Head of caudate nucleus (tissue), 42 donors: ENCODE measurements at places on chromosomes 13 and 19.

- DNase-seq: no peak
Observed at GRCh38 chr19:38196948-38197656, 26.9 kb downstream of the DPF1 start.

GRCh38 chr13:113393563-113394338 lies 29.8 kb upstream of the GRTP1 start:
- DNase-seq: peak; percentile 67

GRCh38 chr19:47518139-47518538 lies 3.3 kb upstream of the NAPA start:
- DNase-seq: no peak

DNA sequence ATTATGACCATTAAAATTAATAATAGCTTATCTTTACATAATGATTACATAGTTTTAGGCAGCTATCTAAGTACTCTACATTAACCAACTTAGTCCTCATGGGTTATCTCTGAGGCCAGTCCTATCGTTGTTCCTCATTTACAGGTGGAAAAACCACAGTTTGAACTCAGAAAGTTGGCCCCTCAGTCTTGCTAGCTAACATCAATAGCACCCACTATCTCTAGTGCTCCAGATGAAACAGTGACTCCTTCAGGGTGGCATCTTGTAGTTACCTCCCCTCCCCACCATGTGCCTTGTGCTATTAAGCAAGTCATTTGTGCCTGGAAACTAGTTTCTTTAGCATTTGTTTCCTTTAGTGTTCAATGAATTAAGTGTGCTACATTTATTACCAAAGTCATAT lies 1086.7 kb downstream of the EFNB2 start:
- DNase-seq: no peak

GRCh38 chr19:37929355-37929923 lies 22.4 kb downstream of the SIPA1L3 start:
- DNase-seq: no peak

DNA sequence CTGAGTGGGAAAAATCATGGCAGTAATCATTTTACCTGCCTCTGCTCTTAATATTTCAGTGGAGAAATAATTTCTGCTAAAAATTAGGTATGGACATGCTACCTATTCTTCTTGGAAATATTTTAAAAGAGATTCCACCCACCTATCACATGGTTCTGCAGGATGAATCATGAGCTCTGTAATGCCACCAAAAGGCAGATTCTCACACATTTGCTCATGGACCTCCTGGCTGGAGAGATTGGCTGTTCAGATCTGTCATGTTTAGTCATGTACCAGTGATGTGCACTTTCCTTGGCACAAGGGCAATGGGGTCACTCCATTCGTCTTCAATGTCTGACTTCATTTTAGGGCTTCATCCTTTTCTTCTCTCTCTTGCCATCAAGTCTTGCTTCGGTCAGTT lies 101.8 kb upstream of the MBNL2 start:
- DNase-seq: peak; percentile 40

GRCh38 chr13:72062566-72062965 lies 195.6 kb upstream of the DACH1 start:
- DNase-seq: no peak

GRCh38 chr13:114285166-114285808 lies 3.9 kb downstream of the UPF3A start:
- DNase-seq: no peak

- DNase-seq: no peak
Observed at GRCh38 chr19:2127758-2128157, 23.6 kb downstream of the AP3D1 start.
